ENCODE measurements at places on chromosomes 6 and 20.

GRCh38 chr6:100665041-100665380 is 200.3 kb upstream of the SIM1 start:
- DNase-seq: peak; percentile 16
- no peak overlapping the region for H3K27ac ChIP-seq
- H3K4me3 ChIP-seq: no peak overlapping the region
- no peaks in the 10 kb centered on the region for H3K4me1 ChIP-seq
- H3K27me3 ChIP-seq: no peaks in the 10 kb centered on the region
- H3K36me3 ChIP-seq: no peaks in the 10 kb centered on the region

GRCh38 chr20:53718142-53719021 is 124.7 kb upstream of the ZNF217 start:
- DNase-seq: no peak
- no peak overlapping the region for H3K4me3 ChIP-seq
- no peak overlapping the region for H3K27ac ChIP-seq
- no peaks in the 10 kb centered on the region for H3K36me3 ChIP-seq
- H3K27me3 ChIP-seq: no peaks in the 10 kb centered on the region
- H3K4me1 ChIP-seq: no peaks in the 10 kb centered on the region

DNA sequence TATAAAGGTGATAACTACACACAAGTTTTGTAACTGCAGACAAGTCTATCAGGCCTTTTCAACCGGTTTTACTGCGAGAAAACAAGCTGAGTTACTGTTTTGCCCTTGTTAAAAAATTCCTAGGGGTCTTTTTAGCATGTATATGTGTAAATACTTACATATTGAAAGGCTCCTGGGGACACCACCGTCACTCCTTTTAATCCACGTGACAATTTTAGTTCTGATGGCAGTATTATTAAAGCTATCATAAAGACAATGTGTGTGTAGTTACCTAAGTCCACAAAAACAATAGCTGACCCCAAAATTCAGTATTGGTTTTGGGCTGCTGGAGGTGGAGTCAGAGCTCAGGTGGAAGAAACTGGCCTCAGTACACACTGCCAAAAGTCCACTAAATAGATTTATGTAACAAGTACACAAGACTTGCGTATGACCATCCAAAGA is 41.3 kb upstream of the HFE start:
- no peaks in the 10 kb centered on the region for H3K4me1 ChIP-seq
- H3K27me3 ChIP-seq: no peaks in the 10 kb centered on the region
- no peak for DNase-seq
- no peaks in the 10 kb centered on the region for H3K36me3 ChIP-seq

DNA sequence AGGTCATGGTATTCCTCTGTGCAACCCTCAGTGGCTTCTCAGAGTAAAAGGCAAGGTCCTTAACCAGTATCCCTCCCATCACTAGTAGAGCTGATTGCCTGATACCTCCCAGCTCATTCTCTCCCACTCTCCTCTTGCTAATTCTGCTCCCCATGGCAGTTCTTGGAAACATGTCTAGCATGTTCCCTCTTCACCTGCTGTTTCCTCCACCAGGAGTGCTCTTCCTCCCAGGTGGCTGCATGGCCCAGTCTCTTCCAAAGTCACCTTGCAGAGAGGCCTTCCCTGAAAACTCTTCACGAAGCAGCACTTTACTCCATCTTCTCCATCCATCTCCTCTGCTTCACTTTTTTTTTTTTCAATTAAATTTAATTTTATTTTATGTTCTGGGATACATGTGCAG is 36.2 kb upstream of the OLIG3 start:
- no peaks in the 10 kb centered on the region for H3K36me3 ChIP-seq
- H3K27ac ChIP-seq: no peak overlapping the region
- H3K4me1 ChIP-seq: no peaks in the 10 kb centered on the region
- H3K4me3 ChIP-seq: no peak overlapping the region
- DNase-seq: no peak

- H3K4me3 ChIP-seq: no peak overlapping the region
- no peaks in the 10 kb centered on the region for H3K36me3 ChIP-seq
- no peaks in the 10 kb centered on the region for H3K4me1 ChIP-seq
- DNase-seq: no peak
Observed at GRCh38 chr6:150702675-150703074, 103.0 kb downstream of the PLEKHG1 start.

- H3K27ac ChIP-seq: no peak overlapping the region
- no peak overlapping the region for H3K4me3 ChIP-seq
- no peaks in the 10 kb centered on the region for H3K4me1 ChIP-seq
Observed at GRCh38 chr20:30167540-30167939, 1089.9 kb upstream of the DEFB115 start.

GRCh38 chr20:12311094-12311865 is 393.6 kb downstream of the BTBD3 start:
- no peaks in the 10 kb centered on the region for H3K36me3 ChIP-seq
- H3K4me1 ChIP-seq: no peaks in the 10 kb centered on the region
- no peak overlapping the region for H3K4me3 ChIP-seq
- DNase-seq: no peak
- H3K27ac ChIP-seq: no peak overlapping the region

DNA sequence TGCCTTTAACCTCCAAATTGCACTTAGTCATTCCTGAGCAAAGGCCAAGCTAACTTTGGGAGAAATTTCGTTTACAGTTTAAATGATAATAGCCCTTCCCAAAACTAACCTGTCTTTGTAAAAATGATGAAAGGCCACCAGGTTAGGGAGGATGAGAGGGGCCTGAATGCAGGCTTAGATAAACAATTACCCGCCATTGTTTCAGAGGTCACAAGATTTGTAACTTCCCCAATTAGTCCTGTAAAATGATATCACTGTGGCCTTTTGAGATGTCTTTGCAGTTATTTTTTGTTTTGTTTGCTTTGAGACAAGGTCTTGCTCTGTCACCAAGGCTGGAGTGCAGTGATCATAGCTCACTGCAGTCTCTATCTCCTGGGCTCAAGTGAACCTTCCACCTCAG is 26.3 kb downstream of the GNL1 start:
- no peak for DNase-seq
- no peak overlapping the region for H3K4me3 ChIP-seq
- H3K4me1 ChIP-seq: peaks cover 5% of the 10 kb centered on the region
- no peaks in the 10 kb centered on the region for H3K27me3 ChIP-seq

GRCh38 chr6:13485303-13485702 is 2.1 kb downstream of the GFOD1 start:
- H3K36me3 ChIP-seq: no peaks in the 10 kb centered on the region
- H3K4me3 ChIP-seq: peak overlapping the region; percentile 88
- H3K27me3 ChIP-seq: no peaks in the 10 kb centered on the region
- no peak for DNase-seq

- peaks cover 29% of the 10 kb centered on the region for H3K36me3 ChIP-seq
- DNase-seq: peak; percentile 34
- H3K27ac ChIP-seq: no peak overlapping the region
- no peaks in the 10 kb centered on the region for H3K4me1 ChIP-seq
- no peaks in the 10 kb centered on the region for H3K27me3 ChIP-seq
Observed at GRCh38 chr20:4864311-4864752, 137.0 kb downstream of the SLC23A2 start.

DNA sequence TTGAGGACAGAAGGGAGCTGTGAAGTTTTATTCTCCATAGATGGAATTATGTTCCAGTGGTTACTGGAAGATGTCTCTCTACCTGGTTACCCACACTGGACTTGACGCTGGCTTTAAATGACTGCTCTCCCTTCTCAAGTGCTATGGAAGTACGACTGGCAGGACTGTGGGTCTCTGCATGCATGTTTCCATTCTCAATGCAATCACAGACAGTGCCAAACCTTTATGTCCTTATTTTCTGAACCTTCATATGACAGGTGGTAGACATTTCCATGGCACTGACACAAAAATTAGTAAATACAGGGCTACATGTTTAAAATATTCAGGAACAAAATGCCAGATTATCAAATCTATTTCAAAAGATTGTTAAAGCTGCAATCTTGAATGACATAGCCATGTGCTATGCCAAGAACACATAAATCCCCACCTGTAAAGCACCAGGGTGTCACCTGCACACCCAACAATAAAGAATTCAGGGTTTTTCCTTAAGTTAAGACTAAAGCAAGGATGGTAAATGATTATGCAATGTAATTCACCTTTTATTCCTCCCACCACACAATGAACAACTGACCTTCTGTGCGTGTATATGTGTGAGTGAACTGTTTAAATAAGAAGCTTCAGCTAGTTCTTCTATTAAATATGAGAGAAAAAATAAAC is 153.3 kb upstream of the ENPP5 start:
- peaks cover 10% of the 10 kb centered on the region for H3K4me1 ChIP-seq
- H3K36me3 ChIP-seq: no peaks in the 10 kb centered on the region
- DNase-seq: no peak
- peak overlapping the region; percentile 81 for H3K4me3 ChIP-seq
- no peaks in the 10 kb centered on the region for H3K27me3 ChIP-seq
- no peak overlapping the region for H3K27ac ChIP-seq

GRCh38 chr20:25148181-25148981 is 47.1 kb upstream of the ENTPD6 start:
- H3K4me1 ChIP-seq: peaks cover 10% of the 10 kb centered on the region
- H3K27me3 ChIP-seq: peaks cover 54% of the 10 kb centered on the region
- peak; percentile 30 for DNase-seq

GRCh38 chr6:12422848-12423247 is 132.7 kb downstream of the EDN1 start:
- no peak overlapping the region for H3K27ac ChIP-seq
- H3K4me1 ChIP-seq: no peaks in the 10 kb centered on the region
- H3K4me3 ChIP-seq: no peak overlapping the region
- no peaks in the 10 kb centered on the region for H3K36me3 ChIP-seq

DNA sequence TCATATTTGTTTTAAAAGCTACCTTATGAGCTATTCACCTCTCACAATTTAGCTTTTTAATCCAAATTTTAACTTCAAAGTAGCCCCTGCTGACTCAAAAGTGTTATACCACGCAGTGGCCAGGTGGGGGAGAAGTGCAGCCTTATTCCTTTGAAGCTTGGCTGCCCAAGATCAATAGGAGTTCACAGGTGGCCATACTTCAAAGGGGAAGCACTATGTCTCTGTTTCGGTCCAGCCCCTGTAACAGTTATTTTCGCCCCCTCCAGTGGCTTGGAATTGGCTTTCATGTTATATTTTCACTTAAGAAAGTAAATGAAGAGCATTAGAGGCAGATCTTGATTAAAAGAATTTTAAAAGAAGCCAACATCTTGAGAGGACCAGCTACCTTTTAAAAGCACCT is 608.4 kb downstream of the EPHA7 start:
- H3K4me1 ChIP-seq: no peaks in the 10 kb centered on the region
- H3K36me3 ChIP-seq: no peaks in the 10 kb centered on the region
- no peaks in the 10 kb centered on the region for H3K27me3 ChIP-seq
- peak; percentile 46 for DNase-seq

- H3K4me1 ChIP-seq: peaks cover 2% of the 10 kb centered on the region
- no peak overlapping the region for H3K4me3 ChIP-seq
- H3K36me3 ChIP-seq: peaks cover 7% of the 10 kb centered on the region
- no peak for DNase-seq
- no peak overlapping the region for H3K27ac ChIP-seq
Observed at GRCh38 chr6:20417819-20418218, 16.1 kb downstream of the E2F3 start.

GRCh38 chr20:50409495-50409894 is 100.7 kb upstream of the PTPN1 start:
- no peaks in the 10 kb centered on the region for H3K36me3 ChIP-seq
- H3K4me1 ChIP-seq: no peaks in the 10 kb centered on the region

GRCh38 chr6:147287869-147288271 is 83.7 kb downstream of the STXBP5 start:
- no peak overlapping the region for H3K27ac ChIP-seq
- H3K27me3 ChIP-seq: no peaks in the 10 kb centered on the region
- no peak overlapping the region for H3K4me3 ChIP-seq
- peak; percentile 41 for DNase-seq
- H3K36me3 ChIP-seq: peaks cover 10% of the 10 kb centered on the region

DNA sequence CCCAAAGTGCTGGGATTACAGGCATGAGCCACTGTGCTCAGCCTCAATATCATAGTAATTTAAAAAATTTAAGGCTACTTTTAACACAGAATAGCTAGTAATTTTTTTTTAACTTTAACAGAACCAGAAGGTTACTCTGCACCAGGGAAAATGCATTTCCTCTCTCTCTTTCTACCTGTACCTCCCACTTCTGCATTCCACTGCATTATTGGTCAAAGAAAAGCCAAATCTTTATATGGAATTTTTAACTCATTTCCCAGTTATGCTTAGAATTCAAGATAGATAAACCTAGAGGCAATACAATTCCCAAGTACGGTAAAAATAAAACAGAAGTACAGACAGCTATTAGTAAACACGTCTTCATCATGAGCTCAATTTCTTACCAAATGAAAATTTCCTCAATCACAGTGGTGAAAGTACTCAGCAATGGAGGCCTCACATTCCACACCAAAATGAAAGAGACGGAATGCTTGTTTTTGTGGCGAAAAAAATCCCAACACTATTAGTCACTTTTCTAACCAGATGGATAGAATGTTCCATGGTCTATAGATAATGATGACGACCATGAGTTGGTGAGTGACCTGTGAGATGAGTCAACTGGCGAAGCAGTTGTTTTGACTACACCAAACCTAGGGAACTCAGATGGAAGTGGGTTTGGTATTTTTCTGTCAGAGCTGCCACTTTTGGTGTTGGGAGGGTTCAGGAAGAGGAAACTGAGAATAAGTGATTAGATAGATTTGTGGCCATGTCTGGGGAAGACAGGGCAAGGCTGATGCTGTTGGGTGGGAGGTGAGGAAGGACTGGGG is 104.7 kb upstream of the SGK1 start:
- peaks cover 12% of the 10 kb centered on the region for H3K4me1 ChIP-seq
- DNase-seq: peak; percentile 99
- H3K27me3 ChIP-seq: no peaks in the 10 kb centered on the region
- H3K4me3 ChIP-seq: no peak overlapping the region
- no peaks in the 10 kb centered on the region for H3K36me3 ChIP-seq

DNA sequence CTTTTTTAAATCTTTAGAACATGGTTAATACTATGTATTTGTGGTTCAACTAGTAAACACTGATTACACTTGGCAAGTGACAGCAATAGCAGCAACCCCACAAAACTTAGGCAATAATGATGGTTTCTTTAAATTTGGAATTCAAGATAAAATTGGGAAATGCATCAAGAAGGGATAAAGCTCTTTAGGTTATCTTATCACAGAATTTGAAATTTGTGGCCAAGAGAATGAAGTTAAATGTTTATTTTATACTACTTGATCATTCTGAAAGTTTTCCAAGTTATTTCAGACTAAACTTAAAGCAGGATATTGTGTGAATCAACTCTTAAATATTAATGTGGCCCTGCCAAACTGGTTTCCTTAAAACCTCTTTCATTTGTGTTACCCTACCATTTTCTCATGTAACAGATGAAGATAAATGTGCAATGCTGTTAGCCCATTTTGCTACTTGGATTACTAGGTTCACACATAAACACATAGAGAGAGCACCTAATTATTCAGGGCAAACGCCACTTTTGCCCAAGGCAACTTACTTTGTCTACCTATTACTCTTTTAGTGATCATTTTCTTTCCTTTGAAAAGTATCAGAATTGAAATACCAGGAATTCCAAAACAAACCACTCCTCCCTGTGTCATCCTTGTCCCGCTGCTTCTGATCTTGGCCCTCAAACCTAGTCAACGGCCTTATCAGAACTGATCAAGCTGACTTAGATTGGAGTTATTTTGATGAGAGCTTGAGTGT is 186.7 kb upstream of the TENT5A start:
- H3K36me3 ChIP-seq: no peaks in the 10 kb centered on the region
- peak; percentile 21 for DNase-seq
- no peak overlapping the region for H3K27ac ChIP-seq
- H3K27me3 ChIP-seq: no peaks in the 10 kb centered on the region
- H3K4me3 ChIP-seq: no peak overlapping the region
